ENCODE measurements at places on chromosomes 2 and 18.

- DNase-seq: no peak
Observed at GRCh38 chr2:236369661-236370062, 105.5 kb upstream of the ASB18 start.

GRCh38 chr2:215998636-215999035 lies 14.7 kb downstream of the MREG start:
- no peak for DNase-seq

GRCh38 chr2:28652217-28652616 lies 99.4 kb upstream of the PPP1CB start:
- DNase-seq: no peak

DNA sequence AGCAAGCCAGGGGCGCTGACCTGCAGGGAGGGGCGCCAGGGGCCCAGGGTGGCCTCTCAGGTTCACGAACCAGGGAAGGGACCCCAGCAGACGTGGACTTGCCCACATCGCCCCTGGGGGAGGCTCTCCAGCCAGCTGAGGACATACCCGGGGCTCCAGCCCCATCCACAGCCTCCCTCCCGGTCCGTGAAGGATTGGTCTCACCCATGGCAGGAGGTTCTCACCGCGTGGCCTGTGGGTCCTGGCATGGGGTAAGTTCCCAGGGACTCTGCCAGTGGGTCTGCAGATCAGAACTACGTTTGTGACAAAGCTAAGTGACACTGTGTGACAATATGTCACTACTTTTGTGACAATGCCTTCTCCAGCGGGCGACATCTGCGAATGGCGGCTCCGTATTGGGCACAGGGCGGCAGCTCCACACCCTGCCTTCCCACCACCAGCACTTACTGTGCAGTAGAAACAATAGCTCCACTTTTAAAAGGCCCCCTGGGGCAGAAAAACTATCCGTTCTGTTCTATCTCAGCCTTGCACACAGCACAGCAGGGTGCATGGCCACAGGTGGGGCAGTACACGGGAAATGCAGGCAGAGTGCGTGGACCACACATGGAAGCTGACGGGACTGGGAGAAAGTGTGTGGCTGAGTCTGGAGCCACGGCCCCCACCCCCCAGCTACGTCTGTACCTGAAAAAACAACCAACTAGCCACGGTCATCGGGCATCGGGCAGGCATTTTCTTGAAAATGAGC lies 65.2 kb upstream of the CTDP1 start:
- DNase-seq: no peak

Measured in GM12892 (cell line).